ENCODE measurements at places on chromosomes 7 and 10. TPM values are rescaled to one million over a fixed set of nuclear protein-coding genes. Genes with fewer than 3 reads are reported as not detected.

Gene VPS37D
- 12.2 TPM for total RNA-seq

GRCh38 chr7:128739048-128739962 lies at the start of gene CALU:
Gene CALU (plus strand): TSS chr7:128739359. CDS start chr7:128748584, 9,225 bp downstream.
- peak; percentile 87 for DNase-seq

Gene TMEM236
- total RNA-seq = 0.14 TPM

- DNase-seq = peak; percentile 50
Observed at GRCh38 chr7:7201578-7202374, 19.4 kb downstream of the C1GALT1 start.

GRCh38 chr10:102121739-102122372 lies 1.7 kb upstream of the LDB1 start:
- DNase-seq = no peak

Gene SLC26A3
- not detected for total RNA-seq

DNA sequence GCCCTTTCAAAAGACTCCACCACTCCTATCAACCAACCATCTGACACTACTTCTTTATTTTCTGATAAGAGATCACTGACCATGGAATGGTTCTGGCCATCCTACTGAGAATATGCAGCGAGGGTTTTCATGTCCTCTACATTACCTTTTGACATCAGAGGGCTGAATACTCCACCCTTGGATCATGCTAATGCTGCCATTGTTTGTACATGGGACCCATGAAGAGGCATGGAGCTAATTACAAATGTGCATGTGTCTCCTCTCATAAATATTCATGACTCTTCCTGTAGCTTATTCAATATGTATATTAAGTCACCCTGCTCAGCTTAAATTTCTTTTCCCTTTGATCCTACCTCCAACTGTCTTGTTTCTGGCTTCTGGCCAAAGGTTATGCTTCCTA lies 1065.8 kb upstream of the GHITM start:
- no peak for DNase-seq

Gene PNLIPRP2
- total RNA-seq = not detected

- DNase-seq = no peak
Observed at GRCh38 chr7:94410413-94411187, 15.9 kb downstream of the COL1A2 start.

- DNase-seq = no peak
Observed at GRCh38 chr7:906776-907157, 30.4 kb downstream of the GET4 start.

- DNase-seq = no peak
Observed at GRCh38 chr10:50541317-50541716, 82.4 kb downstream of the SGMS1 start.

DNA sequence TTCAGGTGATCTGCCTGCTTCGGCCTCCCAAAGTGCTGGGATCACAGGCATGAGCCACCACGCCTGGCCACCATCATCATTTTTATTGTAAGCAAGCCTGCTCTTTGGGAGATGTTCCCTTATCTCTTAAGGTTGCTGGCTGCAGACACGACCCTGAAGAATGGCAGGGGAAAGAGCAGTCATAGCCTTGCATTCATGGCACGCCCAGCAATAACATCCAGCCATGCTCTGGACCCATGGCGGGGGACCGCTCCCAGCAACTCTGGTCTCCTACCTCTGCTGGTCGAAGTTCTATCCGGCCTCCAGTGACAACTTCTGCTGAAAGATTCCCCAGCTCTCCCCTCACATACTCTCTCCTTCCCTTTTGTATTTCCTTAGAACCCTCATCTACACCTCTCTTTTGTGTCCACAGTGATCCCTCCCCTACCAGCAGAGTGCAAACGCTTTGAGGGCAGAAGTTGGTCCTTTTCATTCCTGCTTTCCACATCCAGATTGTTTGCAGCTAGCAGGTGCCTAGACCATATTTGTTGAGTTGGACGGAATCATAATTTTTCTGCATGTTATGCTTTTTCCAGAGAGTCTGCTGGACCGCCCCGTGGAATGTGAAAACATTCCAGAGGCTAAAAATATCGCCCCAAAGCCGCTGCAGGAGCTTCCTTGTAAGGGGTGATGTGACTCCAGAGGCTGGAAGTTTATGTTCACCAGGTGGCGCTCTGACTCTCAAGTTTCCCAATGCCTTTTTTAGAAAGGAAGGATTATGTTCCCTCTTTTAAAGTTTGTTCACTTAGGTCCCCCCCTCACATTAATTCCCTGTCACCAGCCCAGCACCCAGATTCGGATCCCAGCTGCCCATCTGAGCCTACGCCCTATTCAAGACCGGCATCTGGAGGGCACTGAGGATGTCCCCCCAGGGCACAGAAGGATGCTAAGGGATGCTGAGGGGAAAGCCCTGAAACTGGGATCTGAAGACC lies 4.3 kb upstream of the MARVELD1 start:
- DNase-seq = no peak

- DNase-seq = no peak
Observed at GRCh38 chr10:63585041-63585440, 63.8 kb downstream of the REEP3 start.
